GM18507 (cell line): ENCODE measurements at places on chromosomes 13 and 19.
A peak's percentile ranks its signal among the peaks of the same experiment; 100 is the strongest.

DNA sequence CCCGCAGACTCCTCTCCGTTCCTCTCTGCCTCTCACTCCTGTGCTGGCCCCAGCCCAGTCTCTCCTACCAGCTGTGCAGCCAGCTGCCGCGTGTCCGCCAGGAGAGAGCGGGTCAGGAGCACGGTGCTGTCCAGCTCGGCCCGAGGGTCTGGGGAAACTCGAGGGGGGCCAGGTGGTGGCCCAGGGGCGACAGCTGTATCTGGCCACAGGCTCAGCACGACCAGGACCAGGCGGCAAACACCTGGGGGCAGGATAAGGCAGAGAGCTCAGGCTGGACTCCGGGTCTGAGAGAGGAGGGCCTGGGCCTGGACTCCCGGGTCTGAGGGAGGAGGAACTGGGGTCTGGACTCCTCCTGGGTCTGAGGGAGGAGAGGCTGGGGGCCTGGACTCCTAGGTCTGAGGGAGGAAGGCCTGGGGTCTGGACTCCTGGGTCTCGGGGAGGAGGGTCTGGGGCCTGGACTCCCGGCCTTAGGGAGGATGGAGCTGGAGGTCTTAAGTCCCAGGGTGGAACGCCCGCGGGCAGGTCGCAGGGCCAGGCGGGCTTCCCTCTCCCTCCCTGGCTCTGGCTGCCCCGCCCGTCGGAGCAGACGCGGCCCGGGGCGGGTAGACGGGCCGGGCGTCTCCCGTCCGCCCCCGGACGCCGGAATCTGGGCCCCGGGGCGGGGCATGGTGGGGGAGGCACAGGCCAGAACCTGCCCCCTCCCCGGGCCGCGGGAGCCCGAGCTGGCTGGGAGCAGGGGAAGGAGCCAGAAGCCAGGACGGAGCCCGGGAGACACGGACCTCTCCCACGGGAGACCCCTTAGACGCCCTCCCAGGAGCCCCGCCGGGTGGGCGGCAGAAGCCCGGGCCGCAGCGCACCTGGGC is 1.3 kb downstream of the IL11 start:
- no peak for DNase-seq

DNA sequence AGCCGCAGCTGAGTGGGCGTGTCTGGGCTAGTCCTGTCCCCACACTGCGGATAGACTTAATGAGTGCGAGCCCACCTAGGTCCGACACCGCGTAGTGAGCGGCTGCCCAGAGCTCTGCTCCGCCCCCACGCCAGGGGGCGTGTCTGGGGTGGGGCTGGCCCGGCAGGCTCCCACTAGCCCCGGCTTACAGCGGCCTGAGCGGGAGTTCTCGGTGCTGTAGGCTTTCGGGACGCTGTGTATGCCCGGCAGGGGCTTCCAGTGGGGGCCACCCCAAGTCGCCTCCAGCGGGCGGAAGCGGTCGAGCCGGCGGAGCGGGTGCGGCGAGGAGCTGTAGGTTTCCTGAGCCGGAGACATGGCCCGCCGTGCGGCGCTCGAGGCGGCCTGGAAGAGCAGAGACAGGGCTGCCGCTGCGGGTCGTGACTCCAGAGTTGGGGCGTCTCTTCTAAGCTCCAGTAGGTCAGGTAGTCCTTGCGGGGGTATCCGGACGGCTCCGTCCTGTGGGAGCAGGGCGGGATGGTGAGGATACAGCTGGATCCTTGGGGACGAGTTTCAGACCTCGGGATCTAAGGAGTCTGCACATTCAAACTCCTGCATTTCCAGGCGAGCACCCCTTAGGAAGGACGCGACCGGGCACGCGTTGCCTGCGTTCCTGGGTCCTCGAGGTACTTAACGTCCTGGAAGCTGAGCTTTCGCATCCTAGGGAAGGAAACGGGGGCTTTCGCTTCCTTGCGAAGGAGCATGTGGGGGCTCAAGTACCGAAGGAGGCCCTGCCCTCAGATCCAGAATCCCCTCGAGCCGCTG is 1.2 kb downstream of the CGB7 start:
- peak; percentile 49 for DNase-seq

- peak; percentile 36 for DNase-seq
These were observed 31.1 kb downstream of the CEACAM8 start for GRCh38 chr19:42563352-42564210.

DNA sequence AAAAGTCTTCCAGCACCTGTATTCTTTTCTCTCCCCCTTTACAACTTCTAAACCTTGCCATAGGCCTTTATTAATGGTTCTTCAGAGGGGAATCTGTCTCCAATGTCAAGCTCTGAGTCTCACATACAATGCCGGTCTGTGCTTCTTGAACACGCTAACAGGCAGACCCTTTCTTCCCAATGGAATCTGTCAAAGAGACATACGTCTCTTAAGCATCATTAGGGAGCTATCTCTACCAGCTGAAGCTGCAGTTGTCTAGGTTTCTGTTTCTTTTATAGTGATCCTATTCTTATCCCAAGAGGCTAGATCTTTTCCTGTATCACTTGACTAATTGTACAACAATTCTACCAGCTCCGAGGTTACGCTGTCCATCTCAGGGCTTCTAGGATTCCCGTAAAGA is 560.8 kb upstream of the NBEA start:
- no peak for DNase-seq

DNA sequence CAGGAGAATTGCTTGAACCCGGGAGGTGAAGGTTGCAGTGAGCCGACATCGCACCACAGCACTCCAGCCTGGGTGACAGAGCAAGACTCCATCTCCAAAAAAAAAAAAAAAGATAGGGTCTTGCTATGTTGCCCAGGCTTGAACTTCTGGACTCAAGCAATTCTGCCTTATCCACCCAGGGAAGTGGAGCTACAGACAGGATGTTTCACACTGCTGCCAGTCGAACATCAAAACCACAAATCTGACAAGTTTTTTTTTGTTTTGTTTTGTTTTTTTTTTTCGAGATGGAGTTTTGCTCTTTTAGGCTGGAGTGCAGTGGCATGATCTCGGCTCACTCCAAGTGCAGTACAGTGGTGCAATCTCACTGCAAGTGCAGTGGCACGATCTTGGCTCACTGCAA is 10.8 kb downstream of the XPO4 start:
- no peak for DNase-seq
